Cortex of kidney (tissue), 1 donor: ENCODE measurements at places on chromosomes 13 and 19.

DNA sequence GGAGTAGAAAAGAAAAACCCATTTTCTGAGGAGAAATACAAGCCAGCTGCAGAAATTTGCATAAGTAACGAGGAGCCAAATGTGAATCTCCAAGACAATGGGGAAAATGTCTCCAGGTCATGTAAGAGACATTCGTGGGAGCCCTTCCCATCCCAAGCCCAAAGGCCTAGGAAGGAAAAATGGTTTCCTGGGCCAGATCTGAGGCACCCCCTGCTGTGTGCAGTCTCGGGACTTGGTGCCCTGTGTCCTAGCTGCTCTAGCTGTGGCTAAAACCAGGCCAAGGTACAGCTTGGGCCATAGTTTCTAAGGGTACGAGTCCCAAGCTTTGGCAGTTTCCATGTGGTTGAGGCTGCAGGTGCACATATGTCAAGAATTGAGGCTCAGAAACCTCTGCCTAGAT lies 444.9 kb downstream of the PCDH20 start:
- DNase-seq, result no peak

DNA sequence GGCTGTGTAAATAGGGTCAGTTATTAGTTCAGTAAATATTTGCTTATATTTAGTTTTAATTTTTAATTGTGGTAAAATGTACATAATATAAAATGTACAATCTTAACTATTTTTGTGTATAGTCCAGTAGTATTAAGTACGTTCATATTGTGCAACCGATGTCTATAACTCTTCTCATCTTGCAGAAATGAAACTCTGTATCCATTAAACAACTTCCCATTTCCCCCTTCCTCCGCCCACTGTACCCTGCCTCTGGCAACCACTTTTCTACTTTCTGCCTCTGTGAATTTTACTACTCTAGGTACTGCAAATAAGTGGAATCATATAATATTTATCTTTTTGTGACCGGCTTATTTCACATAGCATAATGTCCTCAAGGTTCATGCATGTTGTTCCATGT lies 24.4 kb downstream of the UBAC2 start:
- DNase-seq, result no peak

DNA sequence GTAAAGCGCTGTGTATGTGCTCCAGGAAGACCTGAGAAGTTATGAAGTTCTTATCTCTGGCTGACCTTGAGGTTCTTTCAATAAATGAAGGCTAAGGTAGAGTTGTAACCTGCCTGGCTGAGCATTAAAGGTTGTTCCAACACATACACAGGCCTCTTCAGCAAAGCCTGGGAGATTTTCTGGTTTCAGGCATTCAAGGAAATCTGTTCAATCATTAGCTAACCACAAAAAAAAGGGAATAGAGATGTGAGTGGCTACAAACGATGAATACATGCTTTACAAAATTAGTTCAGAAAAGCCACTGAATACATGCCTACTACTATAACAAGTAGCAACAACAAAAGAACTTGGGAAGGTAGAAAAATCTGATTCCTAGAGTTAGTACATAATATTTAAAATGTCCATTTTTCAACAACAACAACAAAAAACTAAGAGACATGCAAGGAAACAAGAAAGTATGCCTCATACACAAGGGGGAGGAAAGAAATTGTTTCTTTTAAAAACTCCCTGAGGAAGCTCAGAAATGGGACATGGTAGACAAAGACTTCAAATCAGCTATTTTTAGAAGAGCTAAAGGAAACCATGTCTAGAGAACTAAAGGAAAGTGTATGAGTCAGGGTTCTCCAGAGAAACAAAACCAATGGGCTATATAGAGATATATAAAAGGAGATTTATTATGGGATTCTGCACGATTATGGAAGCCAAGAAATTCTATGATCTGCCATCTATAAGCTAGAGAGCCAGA lies 191.5 kb upstream of the IPO5 start:
- DNase-seq, result no peak

GRCh38 chr19:43779147-43779819 lies 1.5 kb downstream of the KCNN4 start:
- no peak for DNase-seq

- no peak for DNase-seq
These were observed 698.7 kb downstream of the SLITRK1 start for GRCh38 chr13:83183439-83184149.

DNA sequence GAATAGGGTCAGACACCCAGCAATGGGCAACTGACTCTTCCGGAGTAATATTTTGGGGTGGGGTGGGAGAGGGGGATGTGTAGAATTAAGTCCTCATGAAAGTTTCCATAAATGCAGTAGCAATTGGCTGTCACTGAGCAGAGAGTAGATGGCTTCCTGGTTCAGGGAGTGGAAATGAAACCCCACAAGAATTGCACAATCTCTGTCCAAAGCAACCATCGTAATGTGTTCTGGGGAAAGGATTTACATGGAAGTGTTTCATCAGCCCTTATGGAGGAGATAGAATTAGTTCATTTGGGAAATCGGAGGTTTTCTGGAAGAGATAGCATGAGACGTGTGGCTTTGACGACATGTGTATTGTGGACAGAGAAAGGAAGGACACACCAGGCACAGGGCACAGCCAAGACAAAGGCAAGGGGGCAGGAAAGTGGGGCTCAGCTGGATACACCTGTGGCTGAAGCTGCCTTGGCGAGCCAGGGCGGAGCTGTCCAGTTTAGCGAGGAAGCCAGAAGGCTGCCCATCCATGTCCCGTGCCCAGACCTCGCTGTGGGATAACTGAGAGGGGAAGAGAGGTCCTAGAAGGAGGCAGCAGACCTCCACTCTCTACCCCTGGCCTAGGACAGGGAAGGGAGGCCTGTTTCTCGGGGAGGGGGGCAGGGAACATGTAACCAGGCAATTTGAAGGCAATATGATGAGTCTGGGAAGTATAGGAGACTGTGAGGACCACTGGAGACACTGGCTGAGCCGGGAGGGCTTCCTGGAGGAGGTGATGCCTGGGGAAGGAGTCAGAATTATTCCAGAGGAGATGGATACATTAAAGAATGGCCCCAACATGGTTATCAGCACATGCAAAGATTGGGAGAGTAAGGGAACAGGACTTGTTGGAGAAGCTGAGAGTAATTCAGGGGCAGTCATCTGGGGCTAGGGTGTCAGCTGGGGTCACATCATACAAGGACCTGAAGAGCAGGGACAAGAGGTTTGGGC lies 2.6 kb upstream of the CLEC4G start:
- DNase-seq, result no peak

GRCh38 chr13:93655154-93655553 lies 428.5 kb downstream of the GPC6 start:
- DNase-seq, result no peak

DNA sequence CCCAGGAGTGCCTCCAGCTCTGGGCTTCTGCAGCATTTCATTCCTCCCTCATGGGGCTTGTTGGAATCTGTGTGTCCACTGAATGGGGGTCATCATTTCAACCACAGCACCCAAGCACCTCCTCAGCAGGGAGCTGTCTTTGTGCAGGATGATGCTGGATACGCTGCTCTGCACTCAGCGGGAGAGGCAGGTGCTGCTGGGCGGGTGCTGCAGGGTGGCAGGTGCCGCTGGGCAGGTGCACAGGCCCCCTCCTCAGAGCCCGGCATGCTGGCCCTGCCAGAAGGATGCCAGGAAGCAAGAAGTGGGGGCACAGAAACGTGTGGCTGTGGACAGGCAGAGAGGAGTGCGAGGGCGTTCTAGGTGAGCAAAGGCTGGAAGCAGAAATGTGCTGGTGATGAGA lies 121.8 kb upstream of the VSTM2B start:
- DNase-seq, result no peak

GRCh38 chr13:40302351-40302750 lies 364.1 kb downstream of the FOXO1 start:
- DNase-seq, result no peak

DNA sequence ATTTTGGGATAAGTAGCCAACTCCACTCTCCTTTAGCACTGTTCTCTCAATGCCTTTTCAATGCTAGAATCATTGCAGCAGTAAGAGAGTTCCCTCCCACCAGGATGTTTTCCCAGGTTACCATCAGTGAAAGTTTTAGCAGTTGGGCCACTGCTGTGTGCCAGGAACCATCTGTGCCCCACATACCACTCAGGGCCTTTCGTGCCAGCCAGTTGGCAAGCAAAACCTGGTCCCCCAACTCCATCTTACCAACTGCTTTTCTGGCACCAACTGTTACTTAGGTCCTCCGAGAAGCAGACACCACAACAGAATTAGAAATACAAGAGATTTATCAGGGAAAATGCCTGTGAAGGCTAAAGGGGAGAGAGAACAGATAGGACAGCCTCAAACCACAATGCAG lies 533.4 kb upstream of the NBEA start:
- DNase-seq, result no peak

DNA sequence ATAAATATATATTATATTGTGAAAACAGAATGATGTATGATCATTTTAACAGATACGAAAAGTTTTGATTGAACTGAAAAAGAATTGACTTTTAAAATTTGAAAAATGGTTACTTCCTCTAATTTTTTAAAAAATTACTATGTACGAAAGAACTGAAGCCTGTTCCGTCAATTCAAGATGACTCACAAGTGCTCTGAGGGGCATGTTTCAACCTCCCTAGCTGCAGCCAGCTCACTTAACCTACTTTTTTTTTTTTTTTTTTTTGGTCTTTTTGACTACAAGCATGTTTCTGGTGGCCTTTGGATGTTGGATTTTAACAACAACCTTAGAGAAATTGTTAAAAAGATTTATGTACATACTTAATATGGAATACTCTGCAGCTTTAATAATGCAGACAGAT lies 1139.3 kb downstream of the DIAPH3 start:
- no peak for DNase-seq

DNA sequence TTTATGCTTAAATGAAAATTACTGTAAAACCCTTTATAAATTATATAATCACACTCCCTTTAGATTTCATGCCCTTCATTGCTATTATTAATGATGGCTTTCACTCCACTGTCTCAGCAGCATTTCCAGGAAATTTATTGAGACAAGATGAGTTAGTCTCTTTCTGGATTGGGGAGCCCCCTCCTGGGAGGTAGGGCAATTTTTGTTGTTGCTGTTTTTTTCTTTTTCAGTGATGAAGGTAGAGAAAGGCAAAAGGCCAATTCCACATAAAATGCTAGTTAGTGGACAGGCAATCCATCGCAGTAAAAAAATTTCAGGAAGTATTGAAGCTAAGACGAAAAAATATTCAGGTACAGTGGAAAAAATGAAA lies 80.2 kb downstream of the TEX26 start:
- no peak for DNase-seq

DNA sequence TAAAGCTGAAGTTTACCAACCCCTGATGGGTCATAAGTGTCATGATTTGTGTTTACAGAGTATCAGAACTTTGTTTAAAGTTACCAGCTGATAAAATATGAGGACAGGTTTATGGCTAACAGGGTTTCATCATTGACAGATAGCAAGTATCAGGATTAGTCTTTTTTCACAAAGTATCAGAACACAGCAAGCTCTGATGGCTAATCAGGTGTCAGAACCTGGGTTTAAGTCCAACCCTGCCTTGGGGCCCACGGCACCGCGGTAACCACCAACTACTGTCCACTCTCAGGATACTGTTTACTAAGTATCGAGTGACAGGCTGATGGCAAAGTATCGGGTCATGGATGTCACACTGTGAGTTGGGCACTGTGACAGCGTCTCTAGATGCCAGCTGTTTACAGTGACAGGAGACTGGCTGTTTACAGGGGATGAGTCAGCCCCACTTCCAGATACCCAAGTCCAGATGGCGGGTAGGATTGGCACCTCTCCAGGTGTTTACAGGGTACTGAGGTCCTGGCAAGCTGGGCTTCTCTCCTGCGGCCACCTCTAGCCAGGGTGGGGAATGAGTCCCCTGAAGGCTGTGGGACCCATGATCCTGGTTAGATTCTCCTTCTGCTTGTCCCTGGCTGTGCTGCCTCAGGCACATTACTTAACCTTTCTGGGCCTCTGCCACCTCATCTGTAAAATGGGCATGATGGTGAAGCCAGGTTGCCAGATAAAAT lies 21.8 kb downstream of the ARRDC2 start:
- no peak for DNase-seq

DNA sequence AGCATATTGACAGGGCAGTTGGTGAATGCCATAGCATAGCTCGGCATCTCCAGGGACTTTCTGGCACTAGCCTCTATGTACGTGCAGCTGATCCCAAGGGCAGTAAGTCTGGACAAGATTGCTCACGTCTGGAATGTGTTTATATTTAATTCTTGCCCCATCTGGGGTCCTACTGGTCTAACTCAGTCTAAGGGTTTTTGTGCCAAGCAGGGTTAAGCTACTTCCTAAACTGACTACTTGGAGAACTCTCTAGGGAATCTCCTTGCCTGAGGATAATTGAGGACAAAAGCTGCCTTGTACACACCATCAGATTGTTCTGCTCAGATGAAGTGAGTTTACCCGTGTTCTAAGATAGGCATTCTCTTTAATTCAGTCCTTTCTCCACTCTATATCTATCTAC lies 358.1 kb downstream of the MYO16 start:
- DNase-seq, result no peak

GRCh38 chr13:42847891-42848663 lies 66.7 kb downstream of the FAM216B start:
- DNase-seq, result no peak
